ENCODE measurements at places on chromosomes 7 and 10.

DNA sequence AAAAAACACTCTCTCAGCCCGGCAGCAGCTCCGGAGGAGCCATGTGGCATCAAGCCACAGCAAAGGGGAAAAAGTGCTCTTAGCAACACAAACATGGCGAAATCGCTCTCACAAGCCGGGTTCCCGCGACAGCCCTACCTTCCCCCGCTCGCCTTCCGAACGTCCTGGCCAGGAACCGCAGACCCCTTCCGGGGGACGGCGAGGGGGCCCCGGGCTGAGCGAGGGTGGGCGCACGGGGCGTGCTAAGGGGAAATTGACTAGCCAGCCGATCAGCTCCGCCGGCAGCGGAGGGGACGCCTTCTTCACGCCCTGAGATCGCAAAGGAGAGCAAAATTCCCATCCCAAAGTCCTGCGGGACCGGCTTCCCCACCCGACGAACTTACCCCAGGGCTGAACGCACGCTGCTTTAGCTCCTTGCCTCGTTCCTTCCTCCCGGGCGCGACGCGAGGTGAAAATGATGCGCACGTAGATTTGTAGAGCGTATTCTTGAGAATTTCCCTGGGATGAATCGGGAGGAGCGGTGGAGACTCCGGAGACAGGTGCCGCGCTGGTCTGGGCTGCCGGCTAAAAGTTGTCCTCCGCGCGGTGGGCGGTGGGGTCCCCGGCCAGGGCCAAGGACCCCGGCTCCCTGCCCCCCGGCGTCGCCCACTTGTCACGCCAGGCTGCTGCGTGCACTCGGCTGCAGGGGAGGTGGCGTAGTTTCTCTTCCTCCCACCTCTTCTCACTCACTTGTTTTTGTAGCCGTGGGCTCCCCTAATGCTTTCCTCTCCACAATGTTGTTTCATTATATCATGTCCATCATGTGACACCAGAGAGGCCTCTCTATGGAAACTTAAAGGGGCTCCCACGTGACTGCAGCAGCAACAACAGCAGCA is 220.1 kb upstream of the MKLN1 start:
- peak; percentile 50 for DNase-seq

DNA sequence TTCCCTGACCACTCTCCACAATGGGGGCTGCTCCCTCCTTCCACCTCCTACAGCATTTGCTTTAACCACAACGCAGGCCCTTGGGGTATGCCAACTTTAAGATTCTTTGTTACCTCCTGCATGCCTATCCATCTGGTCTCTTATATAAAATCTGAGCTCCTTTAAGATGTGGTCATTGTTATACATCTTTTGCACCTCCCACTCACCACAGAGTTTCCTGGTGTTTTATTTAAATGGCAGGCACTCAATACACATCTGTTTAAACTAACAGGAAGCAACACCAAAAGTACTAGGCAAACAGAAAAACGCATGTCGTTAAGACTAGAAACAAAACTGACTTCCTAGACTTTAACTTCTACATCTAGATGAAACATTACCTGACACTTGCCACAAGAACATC is 36.3 kb downstream of the SLC25A13 start:
- DNase-seq = no peak

DNA sequence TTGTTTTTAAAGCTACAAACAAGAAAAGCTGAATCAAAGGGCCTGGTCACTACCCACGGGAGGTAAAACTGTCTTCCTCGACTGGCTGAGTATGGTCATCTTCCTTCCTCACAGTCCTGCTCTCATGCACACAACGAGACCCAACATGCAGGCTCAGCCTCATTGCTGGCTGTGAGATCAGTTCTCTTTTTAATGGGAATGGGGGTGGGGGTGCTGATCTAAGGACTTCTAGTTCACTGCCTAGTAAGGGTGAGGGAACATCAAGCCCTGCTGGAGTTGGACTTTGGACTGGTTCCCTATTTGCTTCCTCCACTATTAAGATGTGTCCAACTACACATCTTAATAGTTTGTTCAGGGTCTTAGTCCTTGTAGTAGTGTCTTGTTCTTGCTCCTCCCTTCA is 48.2 kb downstream of the ABCB4 start:
- DNase-seq = no peak

DNA sequence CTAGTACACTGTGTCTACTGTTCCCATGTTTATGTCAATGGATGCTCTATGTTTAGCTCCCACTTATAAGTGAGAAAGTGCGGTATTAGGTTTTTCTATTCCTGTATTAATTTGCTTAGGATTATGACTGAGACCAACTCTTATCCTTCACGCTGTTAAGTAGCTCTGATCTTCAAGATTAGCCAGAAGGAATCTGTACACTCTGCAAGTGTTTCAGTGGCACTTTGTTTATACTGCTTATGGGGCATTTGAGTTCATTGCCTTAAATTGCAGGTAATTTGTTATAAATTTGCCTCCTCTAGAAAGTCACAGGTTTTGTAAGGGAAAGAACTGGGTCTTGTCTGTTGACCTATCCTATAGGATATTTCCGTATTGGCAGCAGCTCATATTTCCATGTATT is 6.4 kb upstream of the ACSM6 start:
- DNase-seq = no peak

GRCh38 chr10:93152136-93152535 is 78.4 kb downstream of the CYP26A1 start:
- no peak for DNase-seq

DNA sequence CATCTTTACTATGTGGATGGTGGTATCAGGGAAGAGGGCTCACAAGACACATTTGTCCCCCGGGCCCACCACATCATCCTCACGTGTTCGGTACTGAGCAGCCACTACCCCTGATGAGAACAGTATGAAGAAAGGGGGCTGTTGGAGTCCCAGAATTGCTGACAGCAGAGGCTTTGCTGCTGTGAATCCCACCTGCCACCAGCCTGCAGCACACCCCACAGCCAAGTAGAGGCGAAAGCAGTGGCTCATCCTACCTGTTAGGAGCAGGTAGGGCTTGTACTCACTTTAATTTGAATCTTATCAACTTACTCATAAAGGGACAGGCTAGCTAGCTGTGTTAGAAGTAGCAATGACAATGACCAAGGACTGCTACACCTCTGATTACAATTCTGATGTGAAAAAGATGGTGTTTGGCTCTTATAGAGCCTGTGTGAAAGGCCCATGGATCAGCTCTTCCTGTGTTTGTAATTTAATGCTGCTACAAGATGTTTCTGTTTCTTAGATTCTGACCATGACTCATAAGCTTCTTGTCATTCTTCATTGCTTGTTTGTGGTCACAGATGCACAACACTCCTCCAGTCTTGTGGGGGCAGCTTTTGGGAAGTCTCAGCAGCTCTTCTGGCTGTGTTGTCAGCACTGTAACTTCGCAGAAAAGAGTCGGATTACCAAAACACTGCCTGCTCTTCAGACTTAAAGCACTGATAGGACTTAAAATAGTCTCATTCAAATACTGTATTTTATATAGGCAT is 9.1 kb upstream of the CSGALNACT2 start:
- no peak for DNase-seq

DNA sequence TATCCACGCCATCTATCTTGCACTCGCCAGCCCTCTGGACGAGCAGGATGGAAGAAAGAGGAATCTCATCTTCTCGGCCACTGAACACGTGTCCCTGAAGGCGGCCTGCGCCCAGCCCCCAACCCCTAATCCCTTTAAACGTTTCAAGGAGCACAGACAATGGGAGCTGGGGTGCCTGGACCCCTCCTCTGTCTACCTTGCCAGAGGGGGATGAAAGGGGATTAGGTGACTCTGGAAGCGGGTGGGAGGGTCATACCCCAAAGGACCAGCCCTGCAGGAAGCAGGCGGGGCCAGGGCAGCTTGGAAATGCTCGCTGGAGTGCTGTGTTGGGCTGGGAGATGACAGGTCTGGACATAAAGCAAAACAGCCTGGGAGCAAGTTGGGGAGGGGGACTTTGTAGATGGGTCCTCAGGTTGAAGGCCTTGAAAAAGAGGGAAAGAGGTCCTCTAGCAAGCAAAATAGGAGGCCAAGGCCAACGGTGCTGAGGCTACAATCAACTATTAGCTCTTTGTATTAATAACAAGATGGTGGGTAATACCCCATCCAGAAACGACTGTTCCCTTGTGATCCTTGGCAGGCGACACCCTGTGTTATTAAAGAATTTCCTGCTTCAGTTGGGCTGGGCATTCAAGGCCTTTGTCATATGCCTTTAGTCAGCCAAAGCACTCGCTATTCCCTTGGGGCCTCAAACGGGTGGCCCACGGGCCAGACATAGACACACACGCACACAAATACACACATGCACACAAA is 126.5 kb upstream of the UNC5B start:
- no peak for DNase-seq

DNA sequence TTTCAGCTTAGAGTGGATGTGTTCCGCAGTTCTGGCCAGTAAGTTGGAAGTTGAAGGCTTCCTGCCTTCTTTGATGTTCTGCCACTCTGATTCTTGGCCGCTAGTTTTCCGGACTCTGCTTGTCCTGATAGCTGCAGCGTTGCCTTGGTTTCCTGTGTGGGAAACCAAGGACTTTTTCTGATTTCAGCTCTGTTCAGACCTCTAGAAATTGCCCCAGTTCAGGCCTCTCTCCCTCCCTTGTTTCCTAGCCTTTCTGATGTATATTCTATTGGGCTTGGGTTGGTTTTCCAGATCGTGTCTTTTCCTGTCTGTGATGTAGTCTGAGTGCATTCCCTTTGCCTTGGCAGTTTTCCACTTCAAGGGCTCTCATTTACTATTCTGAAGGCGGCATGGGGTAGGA is 318.7 kb downstream of the BBS9 start:
- DNase-seq = no peak

GRCh38 chr10:71600849-71601248 is 118.7 kb downstream of the C10orf105 start:
- no peak for DNase-seq

DNA sequence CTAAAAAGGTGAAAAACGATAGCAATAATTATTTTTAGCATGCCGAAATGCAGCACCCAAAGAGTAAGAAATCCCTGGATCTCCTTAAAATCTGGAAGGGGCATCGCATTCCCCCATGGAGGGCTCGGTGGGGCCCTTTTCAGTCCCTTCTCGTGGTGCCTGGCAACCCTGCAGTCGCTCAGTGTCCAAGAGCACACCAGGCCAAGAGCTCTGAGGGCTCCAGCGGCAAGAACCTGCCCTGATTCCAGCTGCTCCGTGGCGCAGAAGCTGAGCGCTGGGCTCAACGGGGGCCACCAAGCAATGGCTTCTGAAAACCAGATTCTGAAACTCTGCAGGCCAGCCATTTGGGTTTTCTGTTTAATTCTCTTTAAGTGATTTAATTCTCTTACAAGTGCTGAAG is 131.2 kb downstream of the PRKAG2 start:
- no peak for DNase-seq
